Suppressor macrophage treated with lipopolysaccharide for 4 hours (primary cell): ENCODE measurements at places on chromosomes 2 and 18.
A peak's percentile ranks its signal among the peaks of the same experiment; 100 is the strongest.

- DNase-seq, result no peak
These were observed 35.5 kb downstream of the SDC1 start for GRCh38 chr2:20189299-20189931.

GRCh38 chr2:56169521-56169920 is 14.3 kb upstream of the CCDC85A start:
- DNase-seq, result no peak

DNA sequence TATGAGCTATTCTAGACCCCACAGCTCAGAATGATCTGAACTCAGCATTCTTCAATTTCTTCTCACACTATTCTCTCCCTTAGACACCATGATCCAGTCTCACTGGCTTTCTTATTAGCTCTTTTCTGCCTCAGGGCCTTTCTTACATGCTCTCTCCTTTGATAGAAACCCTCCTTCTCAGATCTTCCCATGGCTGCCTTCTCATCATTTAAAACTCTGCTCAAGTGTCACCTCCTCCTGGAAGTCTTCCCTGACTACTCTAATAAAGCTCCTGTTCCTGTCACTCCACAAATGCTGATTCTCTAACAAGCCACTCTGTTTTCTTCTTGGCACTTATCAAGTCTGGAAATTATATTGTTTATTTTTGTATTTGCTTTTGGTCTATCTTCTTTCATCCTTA is 131.1 kb downstream of the HNMT start:
- no peak for DNase-seq

DNA sequence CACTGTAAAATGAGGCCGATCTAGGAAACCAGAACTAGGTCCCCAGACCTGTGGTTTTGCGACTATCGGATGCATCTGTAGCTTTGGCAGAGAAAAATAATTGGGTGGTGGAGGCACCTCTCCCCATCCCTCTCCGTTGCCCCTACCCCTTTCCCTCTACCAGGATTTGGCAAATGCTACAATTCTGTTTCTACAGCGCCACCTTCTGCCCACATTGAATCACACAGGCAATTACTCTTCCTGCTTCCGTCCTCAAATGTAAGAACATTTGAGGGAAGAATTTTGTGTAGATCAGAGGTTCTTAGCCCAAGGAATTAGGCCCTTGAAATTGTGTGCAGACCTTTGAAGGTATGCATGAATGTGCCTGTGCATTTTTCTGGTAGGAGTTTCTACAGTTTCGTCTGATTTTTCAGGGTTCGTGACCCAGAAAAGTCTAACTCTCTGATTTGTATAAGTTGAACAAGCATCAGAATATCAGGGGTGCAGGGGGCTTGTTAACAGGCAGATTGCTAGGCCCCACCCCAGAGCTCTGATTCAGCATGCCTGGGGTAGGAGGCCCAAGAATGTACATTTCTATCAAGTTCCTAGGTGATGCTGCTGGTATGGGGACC is 11.2 kb downstream of the ATP6V1B1 start:
- peak; percentile 71 for DNase-seq

DNA sequence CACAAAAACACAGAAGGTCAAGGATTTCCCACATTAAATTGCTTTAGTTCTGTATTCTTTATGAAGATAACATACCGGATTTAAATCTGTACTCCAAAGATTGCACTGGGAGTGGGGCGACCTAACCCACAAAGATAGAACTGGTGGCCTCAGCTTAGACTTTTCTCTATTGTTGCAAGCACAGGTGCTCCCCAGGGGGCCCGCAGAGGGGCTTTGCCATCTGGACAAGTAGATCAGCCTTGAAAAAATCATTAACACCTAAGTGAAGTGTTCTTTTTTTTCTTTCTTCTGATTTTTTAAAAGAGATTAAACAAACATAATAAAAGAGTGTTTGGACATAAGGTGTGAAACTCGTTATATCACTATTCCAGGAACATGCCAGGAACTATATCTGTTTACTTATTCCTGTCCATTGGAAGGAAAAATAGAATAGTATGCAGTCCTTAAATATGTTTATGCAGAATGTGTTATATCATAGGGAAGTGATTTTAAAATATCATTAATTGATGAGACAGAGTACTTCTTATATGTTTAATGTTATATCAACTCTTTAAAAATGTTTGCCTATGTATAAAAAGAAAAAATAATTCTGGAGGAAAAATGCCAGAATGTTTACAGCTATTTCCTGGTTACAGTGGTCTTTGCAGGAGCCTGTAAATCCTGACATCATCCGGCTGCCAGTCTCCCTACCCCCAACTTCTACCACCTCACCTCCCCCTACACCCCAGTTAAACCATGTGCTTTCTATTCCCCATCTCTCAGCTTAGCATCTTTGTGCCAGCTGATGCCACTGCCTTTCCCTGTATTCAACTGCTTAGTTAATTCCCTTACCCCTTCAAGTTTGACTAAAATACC is 679.2 kb downstream of the CNTNAP5 start:
- DNase-seq, result no peak

DNA sequence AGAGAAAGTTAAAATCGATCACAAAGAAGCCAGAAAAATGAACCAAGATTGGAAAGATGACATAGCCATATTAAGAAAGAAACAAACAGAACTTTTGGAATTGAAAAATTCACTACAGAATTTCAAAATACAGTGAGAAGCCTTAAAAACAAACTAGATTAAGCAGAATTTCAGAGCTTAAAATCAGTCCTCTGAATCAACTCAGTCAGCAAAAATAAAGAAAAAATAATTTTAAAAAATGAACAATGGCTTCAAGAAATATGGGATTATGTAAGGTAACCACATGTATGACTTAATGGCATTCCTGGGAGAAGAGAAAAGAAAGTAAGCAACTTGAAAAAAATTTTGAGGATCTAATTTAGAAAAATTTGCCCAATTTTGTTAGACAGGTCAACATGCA is 696.2 kb downstream of the TSN start:
- DNase-seq, result no peak

DNA sequence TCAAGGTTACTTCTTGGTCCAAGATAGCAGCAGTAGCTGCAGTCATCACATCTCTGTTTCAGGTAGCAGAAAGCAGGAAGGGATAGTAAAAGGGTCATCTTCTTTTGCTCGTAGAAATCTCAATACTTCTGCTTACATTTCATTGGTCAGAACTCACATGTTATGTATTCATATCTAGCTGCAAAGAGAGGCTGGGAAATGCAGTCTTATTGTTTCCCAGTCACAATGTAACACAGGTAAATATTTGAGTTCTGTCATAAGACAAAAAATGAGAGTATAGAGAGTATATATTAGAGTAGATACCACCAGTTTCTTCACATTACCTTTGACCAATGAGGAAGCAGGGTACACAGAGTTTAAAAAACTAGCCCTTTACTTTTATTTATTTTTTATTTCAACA is 132.4 kb upstream of the ITGA6 start:
- no peak for DNase-seq

GRCh38 chr2:44324971-44325426 is 36.3 kb downstream of the PREPL start:
- no peak for DNase-seq

DNA sequence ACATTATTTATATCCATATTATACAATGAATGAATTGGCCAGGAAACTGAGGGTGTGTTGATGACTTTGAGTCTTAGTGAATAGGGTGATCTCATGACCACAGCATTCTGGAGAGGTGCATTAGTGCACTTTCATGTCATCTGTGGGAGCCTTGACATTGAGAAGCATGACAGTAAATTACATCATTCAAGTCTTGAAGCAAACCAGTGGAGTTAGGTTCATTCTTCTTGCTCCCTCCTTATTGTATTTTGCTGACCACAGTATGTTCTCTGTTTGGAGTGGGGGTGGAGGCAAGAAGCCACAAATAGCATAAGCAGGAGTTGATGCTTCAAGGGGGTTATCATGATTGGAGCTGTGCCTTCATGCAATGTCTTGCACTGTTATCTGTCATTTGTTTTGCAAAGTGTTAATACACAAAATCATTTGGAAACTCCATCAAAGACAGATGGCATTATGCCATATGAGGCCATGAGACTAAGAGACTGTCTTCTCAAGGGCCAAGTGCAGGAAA is 680.2 kb downstream of the NYAP2 start:
- DNase-seq, result peak; percentile 67

GRCh38 chr2:4152051-4152450 is 448.7 kb downstream of the DCDC2C start:
- no peak for DNase-seq

DNA sequence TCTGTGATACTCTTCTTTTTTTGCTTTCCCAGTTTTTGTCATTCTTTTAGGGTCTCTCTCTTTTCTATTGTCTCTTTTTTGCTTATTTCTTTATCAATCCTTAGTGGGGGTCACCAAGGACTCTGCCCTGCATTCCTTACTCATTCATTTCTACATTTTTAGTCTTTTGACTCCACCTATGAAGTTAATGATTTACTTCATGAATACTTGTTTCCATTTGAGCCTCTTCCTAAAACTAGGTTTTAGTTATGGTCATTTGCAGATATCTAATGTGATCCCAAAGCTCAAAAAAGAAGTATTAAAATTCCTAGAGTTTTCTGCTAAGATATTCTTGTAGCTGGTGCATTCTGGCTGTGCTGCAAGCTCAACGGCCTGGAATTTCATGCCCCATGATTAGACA is 149.3 kb upstream of the AQP4 start:
- no peak for DNase-seq

- no peak for DNase-seq
These were observed 80.3 kb downstream of the CIB4 start for GRCh38 chr2:26560892-26561291.

DNA sequence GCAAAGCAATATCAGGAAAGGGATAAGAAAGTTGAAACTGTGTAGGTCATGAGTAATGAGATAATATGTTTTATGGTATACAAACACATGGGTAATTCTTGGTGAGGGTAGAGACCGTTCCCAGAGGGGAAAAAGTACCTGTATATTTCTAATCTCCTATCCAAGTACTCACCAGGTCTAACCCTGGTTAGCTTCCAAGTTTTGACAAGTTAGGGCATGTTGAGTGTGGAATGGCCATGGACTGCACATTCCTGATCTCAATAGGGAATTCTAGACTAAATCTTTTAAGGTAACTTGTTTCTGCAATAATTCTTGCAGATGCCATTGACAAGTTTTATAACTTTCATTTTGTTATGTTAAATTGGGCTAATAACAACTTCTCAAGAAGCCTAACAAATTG is 216.6 kb downstream of the SPAG16 start:
- DNase-seq, result no peak

DNA sequence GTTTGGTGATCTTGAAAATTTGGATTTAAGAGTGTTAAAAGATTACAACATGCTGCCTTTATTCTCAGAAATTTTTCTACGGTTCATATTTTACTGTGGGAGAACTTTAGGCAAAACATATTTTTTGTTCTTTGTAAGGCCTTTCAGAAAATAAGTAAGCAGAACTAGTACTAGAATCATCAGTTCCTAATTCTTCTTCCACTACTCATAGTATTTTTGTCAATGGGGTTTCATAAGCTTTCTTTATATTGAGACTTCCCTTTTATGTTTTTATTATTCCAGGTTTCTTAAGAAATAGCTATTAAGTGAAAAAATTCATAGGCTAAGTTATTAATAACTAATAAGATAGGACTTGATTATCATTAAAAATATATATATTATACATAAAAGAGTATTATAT is 12.4 kb downstream of the UGGT1 start:
- DNase-seq, result peak; percentile 20

- no peak for DNase-seq
These were observed 135.9 kb upstream of the SERPINE2 start for GRCh38 chr2:224174990-224175389.

DNA sequence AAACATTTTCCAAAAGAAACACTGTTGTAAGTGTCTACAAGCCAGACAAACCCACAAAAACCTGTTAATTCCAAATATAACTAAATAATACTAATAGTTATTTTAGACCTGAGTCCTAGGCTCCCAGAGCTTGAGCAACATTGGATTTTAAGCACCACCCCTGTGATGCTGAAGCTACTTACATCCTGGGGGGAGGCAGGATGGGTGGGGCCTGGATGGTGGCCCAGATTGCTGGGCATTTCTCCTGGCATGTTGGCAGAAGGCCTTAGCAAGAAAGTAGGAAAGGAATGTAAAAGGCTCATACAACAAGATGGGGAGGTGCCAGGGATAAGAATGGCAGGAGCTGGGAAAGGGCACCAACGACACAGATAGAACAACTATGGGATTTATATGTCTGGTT is 50.7 kb upstream of the OTX1 start:
- DNase-seq, result no peak

GRCh38 chr2:108409768-108410167 is 32.0 kb downstream of the SULT1C4 start:
- no peak for DNase-seq

GRCh38 chr18:9721893-9722550 is 13.9 kb downstream of the RAB31 start:
- no peak for DNase-seq

- peak; percentile 52 for DNase-seq
These were observed 79.5 kb downstream of the FAM161A start for GRCh38 chr2:61774351-61774750.

- DNase-seq, result no peak
These were observed 3.4 kb downstream of the B4GALT6 start for GRCh38 chr18:31680831-31681568.

- DNase-seq, result no peak
These were observed 336.6 kb downstream of the SMAD2 start for GRCh38 chr18:47593744-47594472.

DNA sequence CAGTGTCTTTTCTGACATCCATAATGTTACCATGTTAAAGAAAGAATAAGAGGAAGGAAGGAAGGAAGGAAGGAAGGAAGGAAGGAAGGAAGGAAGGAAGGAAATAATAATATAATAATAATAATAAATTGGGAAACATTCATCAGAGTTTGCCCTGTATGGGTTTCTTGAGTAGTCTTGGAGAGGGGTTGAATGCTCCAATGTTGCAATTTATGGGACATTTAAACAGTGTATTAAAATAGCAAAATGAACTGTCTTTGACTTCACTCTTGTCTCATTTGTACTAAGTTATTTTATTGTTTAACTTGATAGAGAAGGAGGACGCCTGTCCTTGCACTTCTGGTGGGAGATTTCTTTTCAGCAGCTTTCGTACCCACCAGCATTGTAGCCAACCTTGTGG is 277.7 kb downstream of the RNF144A start:
- DNase-seq, result no peak

DNA sequence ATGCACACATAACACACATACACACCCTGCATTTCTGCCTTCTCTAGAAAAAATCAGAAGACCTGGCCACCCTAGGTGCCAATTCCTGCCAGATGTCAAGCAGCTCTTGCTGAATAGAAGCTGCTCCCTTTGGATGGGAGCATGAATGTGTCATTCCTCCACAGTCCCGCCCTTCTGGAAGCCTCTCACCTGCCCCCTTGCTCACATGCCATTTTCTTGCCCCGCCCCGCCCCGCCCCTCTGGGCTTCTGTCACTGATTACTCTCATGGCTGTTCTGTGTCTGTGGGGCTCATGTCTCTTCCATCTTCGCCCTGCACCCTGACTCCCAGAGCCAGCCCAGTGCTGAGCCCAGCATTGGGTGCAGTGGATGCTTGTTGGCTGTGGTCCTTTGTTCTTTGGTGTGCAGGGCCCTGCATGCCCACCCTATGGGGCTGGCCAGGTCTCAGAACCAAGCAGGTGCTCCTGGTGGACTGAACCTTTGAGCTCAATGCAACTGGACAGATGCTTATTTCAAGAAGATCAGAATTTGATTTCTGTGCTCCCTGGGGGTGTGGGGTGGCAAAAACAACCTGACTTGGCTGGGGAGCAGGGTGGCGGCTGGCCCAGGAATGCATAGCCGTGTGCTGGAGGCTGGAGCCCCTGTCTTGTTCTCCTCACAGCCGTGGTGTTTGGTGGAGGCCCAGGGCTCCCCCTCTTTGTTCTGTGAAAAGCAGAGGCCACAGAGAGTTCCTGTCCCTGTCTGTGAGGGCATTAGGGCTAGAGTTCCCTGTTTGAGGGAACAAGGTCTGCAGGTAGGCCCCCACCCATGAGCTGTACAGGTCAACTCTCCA is 140.6 kb upstream of the GLI2 start:
- no peak for DNase-seq
